ENCODE measurements at places on chromosomes 4 and X.

DNA sequence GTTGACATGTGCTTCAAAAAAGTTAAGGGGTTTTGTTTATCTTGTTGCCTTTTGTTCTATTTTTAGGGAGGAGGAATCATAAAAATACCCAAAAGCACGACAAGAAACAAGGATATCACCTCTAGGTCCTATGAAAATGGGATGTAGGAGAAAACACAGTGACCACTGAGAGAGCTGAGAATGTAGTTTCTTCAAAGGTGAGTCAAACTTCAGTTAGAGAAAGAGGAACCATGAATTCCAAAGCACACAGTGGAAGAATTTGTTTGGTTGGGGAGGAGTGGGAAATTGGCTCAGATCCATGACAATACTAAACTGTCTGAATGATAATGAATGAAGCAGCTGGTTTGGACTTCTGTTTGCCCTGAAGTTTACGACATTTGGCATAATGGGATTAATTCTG lies 19.1 kb upstream of the FRYL start:
- peak; percentile 73 for DNase-seq

DNA sequence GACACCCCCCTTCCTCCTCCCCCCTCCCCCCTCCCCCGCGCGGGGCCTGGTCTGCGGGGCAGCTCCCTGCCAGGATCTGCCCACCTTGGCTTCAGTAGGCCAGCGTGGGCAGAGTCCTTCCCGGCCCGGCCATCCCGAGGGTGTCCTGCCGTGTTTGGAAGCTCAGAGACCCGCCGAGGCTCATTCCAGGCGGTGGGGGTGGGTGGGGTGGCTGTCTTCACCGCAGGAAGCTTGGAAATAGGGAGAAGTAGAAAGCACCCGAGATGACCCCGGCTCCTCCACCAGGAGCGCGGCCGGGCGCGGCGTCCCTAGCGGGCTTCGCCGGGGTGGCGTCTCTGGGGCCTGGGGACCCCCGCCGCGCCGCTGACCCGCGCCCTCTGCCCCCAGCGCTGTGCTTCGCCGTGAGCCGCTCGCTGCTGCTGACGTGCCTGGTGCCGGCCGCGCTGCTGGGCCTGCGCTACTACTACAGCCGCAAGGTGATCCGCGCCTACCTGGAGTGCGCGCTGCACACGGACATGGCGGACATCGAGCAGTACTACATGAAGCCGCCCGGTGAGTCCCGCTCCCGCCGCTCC lies 1.6 kb downstream of the NAT8L start:
- DNase-seq, result no peak

- no peak for DNase-seq
Measured at GRCh38 chr4:16721613-16722291, 176.7 kb downstream of the LDB2 start.

DNA sequence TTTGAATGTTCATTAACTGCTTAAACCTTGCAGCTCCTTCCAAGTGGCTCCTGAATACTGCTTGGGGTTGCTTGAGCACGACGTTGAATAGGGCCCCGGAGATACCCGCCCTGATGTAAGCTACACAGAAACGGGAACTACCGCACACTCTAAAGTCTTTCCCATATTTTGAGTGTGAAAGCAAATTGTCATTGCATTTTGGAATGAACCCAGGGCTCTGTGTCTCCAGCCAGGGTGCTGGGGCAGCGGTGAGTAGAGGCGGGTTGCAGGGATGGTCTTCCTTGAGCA lies 59.4 kb upstream of the HELT start:
- no peak for DNase-seq

GRCh38 chr4:184190711-184191110 lies 27.0 kb downstream of the ENPP6 start:
- DNase-seq, result no peak
